MM.1S (cell line): ENCODE measurements at places on chromosomes 11 and 22.

DNA sequence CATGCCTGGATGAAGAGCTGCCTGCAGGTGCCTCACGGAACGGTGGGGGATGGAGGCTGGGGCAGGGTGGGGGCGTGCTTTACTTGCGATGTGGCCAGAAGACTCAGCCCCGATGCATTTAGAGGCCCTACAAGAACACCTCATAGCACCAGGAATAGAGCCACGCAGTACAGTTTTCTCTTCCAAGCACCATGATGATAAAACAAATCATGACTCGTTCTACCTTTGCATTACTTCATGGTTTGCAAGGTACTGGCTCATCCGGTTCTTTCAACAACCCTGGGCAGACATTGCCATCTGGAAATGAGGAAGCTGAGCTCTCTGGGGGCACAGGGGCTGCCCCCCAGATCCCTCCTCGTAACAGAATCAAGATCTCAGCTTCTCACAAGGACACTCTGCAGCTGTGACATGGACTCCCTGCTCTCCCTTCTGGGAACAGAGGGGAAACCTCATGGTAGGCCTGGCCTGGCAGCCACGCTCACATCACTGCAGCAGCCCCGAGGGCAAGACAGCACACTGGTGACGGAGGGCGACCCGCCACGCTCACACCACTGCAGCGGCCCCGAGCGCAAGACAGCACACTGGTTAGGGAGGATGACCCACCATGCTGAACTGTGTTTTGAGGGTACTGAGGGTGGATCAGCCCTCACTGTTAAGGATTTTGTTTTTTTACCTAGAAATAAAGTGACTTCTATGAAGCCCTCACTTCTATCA lies 46.9 kb downstream of the PHF21B start:
- no peak overlapping the region for H3K4me3 ChIP-seq
- peaks cover 90% of the 10 kb centered on the region for H3K27me3 ChIP-seq
- DNase-seq: no peak
- H3K36me3 ChIP-seq: no peaks in the 10 kb centered on the region

DNA sequence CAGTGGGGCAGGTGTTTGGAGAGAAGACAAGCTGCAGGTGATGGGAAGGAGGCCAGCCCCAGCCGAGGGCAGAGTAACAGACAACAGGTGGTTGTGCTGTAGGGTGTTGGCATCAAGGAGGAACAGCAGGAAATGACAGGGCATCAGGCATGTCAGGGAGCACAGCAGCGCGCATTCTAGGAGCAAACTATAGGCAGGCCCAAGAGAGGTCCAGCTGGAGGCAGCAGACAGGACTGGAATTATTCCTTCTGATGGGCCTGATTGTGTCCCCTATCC lies 13.6 kb downstream of the ADM start:
- peak; percentile 63 for DNase-seq
- peak overlapping the region; percentile 89 for H3K27ac ChIP-seq
- H3K4me1 ChIP-seq: peaks cover 61% of the 10 kb centered on the region
- no peaks in the 10 kb centered on the region for H3K36me3 ChIP-seq

GRCh38 chr11:124170801-124171586 lies 12.2 kb upstream of the OR10D3 start:
- H3K4me1 ChIP-seq: no peaks in the 10 kb centered on the region
- H3K27me3 ChIP-seq: no peaks in the 10 kb centered on the region
- no peak overlapping the region for H3K27ac ChIP-seq
- DNase-seq: no peak
- H3K36me3 ChIP-seq: no peaks in the 10 kb centered on the region
- no peak overlapping the region for H3K4me3 ChIP-seq

GRCh38 chr11:95086836-95087570 lies 2.6 kb upstream of the ENDOD1 start:
- H3K4me1 ChIP-seq: peaks cover 14% of the 10 kb centered on the region
- H3K27ac ChIP-seq: no peak overlapping the region
- no peaks in the 10 kb centered on the region for H3K36me3 ChIP-seq
- DNase-seq: no peak

GRCh38 chr11:67320691-67321090 lies 17.4 kb downstream of the SSH3 start:
- H3K27ac ChIP-seq: no peak overlapping the region
- H3K27me3 ChIP-seq: no peaks in the 10 kb centered on the region
- no peak overlapping the region for H3K4me3 ChIP-seq
- no peaks in the 10 kb centered on the region for H3K36me3 ChIP-seq
- DNase-seq: no peak

DNA sequence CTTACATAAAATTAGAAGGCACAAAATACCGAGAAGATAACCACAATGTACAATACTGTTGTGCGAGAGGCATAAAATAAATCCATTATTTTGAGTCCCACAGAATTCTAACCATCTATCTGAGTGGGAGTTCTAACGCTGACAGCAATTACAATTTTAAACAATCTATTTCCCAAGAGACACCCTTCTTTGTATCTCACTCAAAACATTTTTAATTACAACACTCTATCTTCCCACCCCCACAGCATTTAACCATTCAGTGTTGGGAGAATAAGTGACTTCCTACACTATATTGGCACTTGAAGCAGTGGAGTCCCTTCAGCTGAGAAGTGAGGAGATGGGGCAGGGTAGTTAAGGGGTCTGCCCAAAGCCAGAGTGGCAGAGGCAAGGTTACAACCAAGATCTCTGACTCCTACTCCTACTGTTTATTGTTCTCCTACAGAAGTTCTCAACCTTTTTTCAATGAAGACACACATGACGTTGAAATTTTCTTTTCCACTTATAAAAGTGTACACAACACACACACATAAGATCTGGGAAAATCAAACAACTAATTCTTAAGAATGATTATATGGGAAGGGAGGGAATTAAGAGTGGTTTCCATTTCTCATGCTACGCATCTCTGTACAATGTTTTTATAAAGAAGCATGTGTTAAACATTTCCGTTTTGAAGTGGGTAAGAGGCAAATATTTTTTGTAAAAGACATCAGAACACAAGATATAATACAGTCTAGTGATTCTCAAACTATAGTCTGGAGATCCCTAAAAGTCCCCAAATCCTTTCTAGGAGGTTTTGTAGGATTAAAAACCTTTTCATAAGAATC lies 10.9 kb downstream of the SLC25A17 start:
- H3K27me3 ChIP-seq: no peaks in the 10 kb centered on the region
- H3K4me1 ChIP-seq: no peaks in the 10 kb centered on the region
- H3K27ac ChIP-seq: no peak overlapping the region
- H3K36me3 ChIP-seq: no peaks in the 10 kb centered on the region
- DNase-seq: no peak

DNA sequence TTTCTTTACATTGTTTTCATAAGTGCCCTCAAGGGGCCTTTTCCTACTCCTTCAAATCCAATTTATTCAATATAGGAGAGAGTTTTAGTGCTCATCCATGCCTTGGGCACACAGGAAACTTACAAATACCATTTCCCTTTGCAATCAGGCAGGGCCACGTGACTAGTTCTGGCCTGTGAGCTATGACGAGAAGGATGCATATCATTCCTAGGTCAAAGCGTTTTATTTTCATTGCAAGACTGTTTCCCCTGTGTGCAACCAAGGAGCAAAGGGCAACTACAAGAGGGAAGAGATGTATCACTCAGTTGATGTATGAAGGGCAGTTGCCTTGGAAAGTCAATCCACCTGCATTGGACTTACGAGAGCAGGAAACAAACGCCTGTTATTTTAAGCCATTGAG lies 1.9 kb upstream of the TRAF6 start:
- no peak overlapping the region for H3K4me3 ChIP-seq
- DNase-seq: no peak
- no peaks in the 10 kb centered on the region for H3K36me3 ChIP-seq
